ENCODE measurements at places on chromosomes 7 and 10.
A peak's percentile ranks its signal among the peaks of the same experiment; 100 is the strongest.

- DNase-seq: peak; percentile 46
These were observed 1.3 kb downstream of the ZNRF2 start for GRCh38 chr7:30285536-30286284.

DNA sequence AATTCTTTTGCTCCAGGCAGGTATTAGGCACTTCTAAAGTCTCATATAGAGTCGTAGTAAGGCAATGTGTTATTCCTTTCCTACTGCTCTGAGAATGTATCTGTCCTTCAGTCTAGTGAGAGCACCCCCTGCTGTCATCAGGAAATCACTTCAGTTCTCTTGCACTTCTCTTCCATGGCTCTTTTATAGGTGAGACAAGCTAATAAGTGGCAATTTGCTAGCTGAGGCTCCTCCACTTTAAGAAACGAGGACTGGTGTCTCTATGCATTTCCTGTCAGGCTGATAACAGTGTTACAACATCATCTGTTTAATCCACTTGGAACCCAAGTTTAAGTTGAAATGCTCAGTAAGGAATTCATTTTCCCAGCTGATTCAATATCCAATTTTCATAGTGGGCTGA lies 350.6 kb downstream of the TFEC start:
- DNase-seq: no peak

DNA sequence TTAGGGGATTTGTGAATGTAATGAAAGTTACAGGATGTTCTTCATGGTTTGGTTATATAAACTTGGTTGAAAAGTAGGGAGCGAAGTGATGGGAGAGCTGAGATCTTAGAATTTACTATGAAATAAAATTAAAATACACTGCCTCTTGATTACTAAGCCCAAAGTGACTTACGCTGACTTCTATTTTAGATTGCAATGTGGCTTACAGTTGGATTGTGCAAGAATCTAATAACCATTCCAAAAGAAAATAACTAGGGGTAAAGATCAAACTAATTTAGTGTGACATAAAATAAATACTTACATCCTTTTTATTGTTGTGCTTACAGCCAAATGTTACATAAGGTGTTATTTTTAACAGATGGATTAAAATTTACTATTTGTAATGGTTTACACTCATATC lies 15.3 kb downstream of the WNT16 start:
- DNase-seq: no peak

- DNase-seq: no peak
These were observed 183.6 kb upstream of the NFE2L3 start for GRCh38 chr7:25968205-25968993.

DNA sequence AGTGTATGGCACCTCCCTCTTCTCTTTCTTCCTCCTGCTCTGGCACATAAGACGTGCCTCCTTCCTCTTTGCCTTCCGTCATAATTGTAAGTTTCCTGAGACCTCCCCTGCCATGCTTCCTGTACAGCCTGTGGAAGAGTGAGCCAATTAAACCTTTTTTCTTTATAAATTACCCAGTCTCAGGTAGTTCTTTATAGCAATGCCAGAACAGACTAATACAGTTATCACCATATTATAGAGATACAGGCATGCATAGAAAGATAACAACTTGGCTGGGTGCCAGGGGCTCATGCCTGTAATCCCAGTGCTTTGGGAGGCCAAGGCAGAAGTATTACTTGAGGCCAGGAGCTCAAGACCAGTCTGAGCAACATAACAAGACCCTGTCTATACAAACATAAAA lies 53.2 kb downstream of the GCC1 start:
- DNase-seq: no peak

- DNase-seq: peak; percentile 71
These were observed 27.6 kb upstream of the RNF32 start for GRCh38 chr7:156612930-156613329.

DNA sequence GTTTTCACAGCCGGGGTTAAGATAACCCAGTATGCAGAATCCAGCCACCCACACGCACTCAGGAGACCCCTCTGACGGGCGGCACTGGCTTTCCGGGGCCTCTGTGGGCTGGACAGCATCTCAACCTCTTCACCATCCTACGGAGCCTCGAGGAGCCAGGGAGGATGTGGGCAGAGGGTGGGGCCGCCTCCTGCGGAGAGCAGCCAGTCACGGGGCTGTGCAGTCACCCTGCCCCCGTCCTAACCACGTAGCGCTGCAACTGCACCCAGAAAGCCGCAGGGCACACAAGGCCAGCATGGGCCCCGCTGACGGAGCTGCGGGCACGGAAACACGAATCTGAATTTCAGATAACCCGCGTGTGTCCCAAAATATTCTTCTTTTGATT lies 270.3 kb downstream of the ELFN1 start:
- DNase-seq: peak; percentile 91

Measured in activated effector memory CD4-positive, alpha-beta T cell treated with Interleukin-2 at 50 U/mL for 16 hours (primary cell).